Right hindlimb (tissue), 1 donor: ENCODE measurements at places on chromosomes 1 and 21.

GRCh38 chr1:232555494-232556210 lies 74.3 kb downstream of the SIPA1L2 start:
- no peak for DNase-seq

- peak; percentile 67 for DNase-seq
Observed at GRCh38 chr1:22826604-22827580, 116.3 kb downstream of the EPHB2 start.

DNA sequence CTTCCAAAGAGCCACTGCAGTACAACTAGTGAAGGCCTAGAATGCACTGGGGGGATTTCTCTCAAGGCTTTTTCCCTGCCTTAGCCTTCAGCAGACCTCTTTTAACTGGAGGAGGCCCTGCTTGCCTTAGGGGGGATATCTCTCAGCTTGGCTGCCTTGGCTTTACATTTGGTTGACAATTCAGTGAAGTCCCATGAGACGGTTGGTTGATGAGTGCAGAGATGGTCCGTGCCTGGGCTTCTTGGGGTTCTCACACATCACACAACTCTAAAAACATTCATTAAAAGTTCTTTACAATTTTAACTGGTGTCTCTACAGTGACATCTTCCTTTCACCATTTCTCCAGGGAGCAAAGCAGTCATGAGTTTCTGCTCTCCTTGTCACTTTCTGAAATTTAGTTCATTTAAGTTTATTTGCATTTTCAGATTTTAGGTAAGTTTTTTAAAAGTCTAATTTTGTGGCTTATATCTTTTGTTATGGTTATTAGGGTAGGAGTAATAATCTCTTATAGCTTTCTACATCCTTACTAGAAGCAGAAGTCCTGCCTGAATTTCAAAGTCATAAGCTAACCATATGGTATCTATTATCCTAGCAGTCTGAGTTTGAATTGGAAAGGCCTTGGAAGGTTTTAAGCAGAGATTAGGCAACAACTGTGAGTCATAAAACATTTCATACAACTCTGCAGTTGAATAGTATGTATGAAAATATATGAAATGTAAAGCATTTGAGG lies 487.6 kb downstream of the DPYD start:
- DNase-seq, result peak; percentile 18

DNA sequence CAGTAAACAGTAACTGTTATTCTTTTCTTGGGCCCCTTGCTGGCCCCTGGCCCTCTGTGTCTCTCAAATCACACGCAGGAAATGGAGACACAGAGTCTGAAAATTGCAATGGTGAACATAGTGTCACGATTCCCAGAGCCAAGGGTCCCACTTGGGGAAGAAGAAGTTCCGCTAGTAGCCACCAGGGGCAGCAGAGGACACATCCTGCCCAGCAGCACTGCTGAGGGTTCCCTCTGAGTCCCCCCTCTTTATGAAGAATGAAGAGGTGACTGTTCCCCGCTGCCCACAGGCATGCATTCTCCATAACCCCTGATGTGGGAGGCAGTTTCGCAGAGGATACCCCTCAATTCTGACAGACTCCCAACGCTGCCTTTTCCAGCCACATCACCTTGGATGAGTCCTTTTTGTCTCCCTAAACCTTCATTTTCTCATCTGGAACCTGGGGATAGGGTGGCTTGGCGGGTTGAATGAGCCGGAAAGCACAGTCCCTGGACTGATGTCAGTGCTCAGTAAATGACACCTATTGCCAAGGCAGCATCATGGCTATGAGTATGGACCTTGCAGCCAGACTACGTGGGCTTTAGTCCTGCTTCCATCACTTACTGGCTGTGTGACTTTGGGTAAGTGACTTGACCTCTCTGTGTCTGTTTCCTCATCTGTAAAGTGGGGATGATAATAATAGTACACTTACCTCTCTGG lies 238.0 kb upstream of the TMEM51 start:
- peak; percentile 71 for DNase-seq

DNA sequence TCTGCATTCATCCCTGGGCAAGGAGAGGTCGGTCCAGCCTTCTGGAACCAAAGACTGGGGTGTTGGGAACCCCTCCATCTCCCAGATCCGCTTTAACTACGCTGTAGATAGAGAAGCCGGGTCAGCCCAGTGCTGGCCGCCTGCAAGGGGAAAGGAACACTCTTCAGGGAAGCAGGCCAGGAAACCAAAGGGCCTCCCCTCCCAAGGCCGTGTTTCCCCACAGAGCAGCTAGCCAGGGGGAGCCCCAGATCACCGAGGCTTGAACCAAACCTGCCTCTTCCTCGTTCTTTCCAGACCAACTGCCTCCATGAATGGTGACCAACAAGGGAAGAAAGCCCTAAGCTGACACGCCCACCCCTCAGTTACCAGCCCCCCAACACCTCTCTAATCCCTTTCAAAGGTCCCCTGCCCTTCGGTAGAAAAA lies 1.2 kb upstream of the CHD5 start:
- DNase-seq, result no peak

DNA sequence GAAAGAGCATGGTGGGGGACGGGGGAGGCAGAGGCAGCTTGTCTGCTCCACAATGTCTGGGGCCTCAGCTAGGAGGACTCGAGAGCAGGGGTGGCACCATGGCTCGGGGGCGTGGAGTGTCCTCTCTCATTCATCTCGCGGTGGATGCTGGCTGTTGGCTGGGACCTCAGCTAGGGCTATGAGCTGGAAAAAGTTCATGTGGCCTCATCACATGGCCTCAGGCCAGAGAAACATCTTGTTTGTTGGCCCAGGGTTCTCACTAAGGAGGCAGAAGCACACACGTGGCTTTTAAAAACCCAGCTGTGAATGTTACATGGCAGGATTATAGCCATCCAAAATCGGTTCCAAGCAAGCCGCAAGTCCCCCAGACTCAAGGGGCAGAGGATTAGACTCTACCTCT lies 6.2 kb upstream of the CENPS start:
- DNase-seq, result peak; percentile 75

DNA sequence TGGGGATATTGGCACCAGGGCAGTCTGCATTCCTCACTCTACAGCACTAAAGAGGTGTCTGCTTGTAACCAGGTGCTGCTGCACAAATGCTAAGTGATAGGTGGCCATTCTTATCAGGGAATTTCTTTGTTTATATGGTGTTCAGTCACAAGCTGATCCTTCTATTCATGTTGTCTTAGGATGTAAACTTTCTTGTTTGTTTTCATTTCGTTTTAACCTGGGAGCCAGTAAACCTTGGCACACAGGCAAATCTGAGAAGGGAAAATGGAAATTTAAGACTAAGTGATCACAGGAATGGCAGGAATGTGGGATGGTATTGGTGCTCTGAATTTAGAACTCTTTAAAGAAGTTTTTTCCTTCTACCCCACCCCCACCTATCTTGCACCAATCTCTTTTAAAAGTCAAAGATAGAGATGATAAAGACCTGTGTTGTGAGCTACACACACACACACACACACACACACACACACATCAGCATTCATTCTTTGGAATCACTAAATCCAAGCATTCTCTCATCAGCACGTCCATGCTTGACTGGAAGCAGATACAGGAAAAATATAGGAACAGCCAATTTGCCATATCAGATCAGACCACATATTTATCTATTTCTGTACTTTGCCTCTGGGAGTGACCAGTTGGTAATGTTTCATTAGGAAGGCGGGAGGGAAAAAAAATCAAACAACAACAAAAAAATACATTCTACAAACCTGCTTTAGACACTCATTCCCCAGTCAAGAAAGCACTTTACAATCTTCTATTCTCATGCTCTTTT lies 451.4 kb upstream of the ADGRL2 start:
- DNase-seq, result no peak

DNA sequence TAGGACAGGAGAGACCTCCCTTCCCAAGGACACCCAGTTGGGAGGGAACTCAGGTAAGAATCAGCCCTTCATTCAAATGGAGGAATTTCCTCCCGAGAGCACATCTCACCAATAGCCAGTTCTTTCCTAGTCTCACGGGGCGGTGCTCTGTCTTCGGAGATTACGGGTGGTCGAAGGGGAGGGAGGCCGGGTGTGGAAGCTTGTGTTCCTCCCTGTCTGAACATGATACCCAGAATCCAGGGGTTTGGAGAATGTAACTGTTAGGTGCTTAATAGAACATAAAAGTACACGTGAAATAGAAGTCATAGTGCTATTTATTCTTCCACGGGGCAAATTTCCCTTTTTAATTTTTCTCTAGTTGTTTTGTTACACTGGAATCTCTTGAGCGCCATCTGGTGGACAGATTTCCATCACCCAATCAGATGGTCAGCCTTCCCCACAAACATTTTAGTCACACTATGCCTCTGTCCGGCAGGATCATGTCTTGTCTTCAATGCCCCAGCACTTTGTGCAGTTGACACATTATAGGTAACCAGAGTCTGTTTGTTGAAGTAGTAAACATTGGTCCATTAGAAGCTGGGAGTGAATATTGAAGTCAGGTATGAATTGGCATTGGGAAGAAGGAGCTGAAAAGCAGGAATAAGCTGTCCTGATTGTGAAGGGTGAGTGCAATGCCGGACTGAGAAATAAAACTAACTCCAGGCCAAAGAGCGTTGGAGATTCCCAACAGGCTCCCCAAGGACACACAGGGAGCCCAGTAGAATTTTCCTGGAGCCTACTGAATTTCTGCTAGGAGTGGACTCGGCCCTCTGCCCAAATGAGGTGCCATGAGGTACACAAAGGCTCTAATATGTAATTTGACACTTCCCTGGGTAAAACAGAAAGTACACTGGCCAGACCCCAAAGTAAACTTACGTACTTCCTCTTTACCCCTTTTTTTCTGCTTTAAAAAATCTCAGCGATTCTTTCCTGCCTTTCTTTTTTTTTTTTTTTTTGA lies 27.6 kb upstream of the ZNF697 start:
- DNase-seq, result peak; percentile 85

GRCh38 chr1:41508290-41508689 lies 23.8 kb upstream of the EDN2 start:
- DNase-seq, result no peak

- no peak for DNase-seq
Observed at GRCh38 chr1:26082020-26082350, 14.6 kb upstream of the TRIM63 start.

DNA sequence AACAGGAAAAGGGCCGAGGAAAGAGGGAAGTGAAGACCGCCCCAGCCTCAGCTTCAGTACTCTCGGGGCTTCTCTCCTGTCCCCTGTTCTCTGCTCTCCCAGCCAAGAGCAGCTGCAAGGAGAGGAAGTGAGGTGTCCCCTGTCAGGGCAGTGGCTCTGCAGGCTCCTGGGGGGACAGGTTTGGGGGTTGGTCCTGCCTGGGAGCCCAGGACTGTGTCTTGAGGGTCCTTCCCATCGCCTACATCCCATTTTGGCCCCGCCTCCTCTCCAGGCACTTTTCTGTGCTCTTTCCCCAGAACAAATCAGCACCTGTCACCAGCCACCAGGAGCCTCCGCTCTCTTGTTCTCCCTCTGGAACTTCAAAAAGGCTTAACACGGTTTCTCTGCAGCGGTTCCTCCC lies 82.6 kb downstream of the VWA5B1 start:
- DNase-seq, result no peak

DNA sequence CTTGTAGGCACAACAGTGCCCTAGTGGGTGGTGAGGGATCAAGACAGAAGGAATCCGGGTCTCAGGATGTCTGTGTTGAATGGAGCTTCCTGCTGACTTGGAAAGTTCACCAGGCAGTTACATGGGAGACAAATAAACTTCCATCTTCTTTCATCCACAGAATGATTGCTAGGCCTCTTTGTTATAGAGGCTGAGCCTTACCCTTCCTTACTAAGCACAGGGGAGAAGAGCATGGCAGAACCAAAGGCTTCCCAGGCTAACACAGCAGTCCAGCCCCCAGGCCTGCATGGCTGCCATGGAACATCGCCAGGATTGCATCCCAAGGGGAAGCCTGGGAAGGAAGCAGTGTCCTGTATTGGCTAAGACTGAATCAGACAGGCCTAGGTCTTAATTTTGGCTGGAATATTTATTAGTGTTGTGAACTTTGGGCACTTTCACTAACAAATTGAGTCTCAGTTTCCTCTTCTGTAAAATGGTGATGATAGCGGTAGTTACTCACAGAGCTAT lies 18.7 kb downstream of the HEYL start:
- DNase-seq, result no peak

- DNase-seq, result no peak
Observed at GRCh38 chr1:76957961-76958360, 90.7 kb downstream of the ST6GALNAC5 start.

- no peak for DNase-seq
Observed at GRCh38 chr1:238675221-238675620, 711.1 kb upstream of the CHRM3 start.

DNA sequence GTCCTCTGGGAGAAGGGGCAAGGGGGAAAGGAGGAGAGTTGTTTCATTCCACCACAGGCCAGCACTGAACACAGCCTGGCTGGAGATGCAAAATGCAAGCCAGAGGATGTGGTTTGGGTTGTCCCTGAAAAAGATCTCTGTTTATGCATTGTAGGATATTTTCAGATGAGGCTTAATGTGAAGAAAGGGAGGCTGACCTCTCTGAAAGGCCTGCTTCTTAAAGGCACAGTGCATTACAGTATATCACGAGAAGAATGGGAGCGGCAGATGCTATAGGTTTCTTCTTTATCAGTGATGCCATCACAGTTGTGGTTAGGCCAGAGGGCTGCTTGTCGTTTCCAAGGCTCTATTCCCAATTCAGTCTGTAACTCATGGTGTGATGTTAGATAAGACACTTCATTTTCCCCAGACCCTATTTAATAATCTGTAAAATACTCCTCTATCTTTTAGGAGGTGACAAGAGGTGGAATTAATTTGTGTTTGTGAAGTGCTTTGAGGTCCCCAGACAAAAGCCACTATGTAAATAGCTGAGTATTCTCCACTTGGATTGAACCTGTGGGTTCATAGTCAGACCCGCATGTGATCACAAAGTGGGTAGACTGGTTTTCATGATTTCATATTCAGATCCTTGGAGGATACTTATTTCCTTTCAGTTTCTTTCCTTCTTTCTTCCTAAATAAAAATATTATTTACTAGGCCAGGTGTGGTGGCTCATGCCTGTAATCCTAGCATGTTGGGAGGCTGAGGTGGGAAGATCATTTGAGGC lies 76.5 kb upstream of the WDR26 start:
- no peak for DNase-seq

DNA sequence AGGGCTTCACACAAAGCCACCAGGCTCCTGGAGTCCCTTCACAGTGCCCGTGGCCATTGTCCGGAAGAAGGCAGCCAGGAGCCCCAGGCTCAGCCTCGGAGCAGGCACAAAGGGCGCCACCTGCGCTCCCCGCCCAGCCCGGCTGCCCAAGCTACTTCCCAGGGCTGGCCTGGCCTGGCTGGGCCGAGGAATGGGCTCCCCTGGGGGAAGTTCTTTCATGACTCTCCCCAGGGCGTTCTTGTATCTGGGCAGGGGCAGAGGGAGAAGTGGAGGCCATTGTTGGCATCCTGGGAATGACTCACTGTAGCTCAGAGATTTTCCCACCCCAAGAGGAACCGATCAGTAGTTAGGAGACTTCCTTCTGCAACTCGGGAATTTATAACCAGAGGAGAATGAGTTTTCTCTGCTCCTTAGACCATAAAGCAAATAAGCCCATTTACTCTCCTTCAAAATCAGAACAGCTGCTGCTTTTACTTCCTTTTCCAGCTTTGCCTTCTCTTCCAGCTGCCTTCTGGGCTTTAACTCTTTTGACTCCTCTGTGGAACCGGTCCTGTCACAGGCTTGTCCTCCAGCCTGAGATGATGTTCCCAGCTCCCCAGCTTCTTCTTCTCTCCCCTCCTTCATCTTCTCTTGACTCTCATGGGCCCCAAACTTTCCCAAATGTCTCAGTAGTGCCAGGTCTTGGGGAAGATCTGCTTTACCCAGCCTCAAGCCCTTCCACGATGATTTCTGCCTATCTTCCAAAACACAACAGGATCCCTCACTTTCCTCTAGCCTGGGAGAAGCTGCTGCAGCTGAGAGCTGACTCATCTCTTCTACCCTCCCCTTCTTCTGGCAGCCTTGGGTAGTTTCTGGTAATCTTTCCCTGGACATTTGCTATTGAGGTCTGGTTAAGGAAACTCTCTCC lies 118.7 kb upstream of the CD34 start:
- DNase-seq, result peak; percentile 75

GRCh38 chr1:246875041-246876026 lies 56.4 kb downstream of the AHCTF1 start:
- DNase-seq, result no peak
